Osteoblast (primary cell): ENCODE measurements at places on chromosomes 13 and 19.
A peak's percentile ranks its signal among the peaks of the same experiment; 100 is the strongest.

GRCh38 chr19:14494910-14495671 lies 836 bp downstream of the GIPC1 start:
- peaks cover 21% of the 10 kb centered on the region for H3K36me3 ChIP-seq
- peak; percentile 97 for DNase-seq

- no peaks in the 10 kb centered on the region for H3K36me3 ChIP-seq
- peaks cover 25% of the 10 kb centered on the region for H3K4me1 ChIP-seq
- DNase-seq, result peak; percentile 75
- peaks cover 3% of the 10 kb centered on the region for H3K27me3 ChIP-seq
- peak overlapping the region; percentile 79 for H3K27ac ChIP-seq
Measured at GRCh38 chr13:51804295-51805172, 571 bp upstream of the DHRS12 start.

DNA sequence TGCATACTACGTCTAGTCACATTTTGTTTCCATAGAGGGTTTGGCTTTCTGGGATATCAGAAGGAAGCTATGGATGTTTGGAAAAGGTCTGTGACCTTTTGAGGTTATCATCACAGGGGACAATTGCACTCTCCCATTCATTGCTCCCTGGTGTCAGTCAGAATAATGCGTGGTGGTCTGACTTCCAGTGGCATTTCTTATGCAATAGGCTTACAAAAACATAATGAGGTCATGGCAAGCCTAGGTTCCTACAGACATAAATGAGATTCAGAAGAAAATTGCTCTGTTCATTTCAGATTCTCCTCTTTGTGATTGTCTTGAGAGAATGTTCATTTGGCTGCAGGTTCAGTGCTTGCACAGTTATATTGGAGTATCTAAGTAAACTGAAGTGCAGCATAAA lies 54.6 kb downstream of the ARHGAP35 start:
- peak; percentile 56 for DNase-seq
- H3K27ac ChIP-seq, result peak overlapping the region; percentile 75
- no peaks in the 10 kb centered on the region for H3K27me3 ChIP-seq
- H3K4me3 ChIP-seq, result no peak overlapping the region
- peaks cover 22% of the 10 kb centered on the region for H3K36me3 ChIP-seq

DNA sequence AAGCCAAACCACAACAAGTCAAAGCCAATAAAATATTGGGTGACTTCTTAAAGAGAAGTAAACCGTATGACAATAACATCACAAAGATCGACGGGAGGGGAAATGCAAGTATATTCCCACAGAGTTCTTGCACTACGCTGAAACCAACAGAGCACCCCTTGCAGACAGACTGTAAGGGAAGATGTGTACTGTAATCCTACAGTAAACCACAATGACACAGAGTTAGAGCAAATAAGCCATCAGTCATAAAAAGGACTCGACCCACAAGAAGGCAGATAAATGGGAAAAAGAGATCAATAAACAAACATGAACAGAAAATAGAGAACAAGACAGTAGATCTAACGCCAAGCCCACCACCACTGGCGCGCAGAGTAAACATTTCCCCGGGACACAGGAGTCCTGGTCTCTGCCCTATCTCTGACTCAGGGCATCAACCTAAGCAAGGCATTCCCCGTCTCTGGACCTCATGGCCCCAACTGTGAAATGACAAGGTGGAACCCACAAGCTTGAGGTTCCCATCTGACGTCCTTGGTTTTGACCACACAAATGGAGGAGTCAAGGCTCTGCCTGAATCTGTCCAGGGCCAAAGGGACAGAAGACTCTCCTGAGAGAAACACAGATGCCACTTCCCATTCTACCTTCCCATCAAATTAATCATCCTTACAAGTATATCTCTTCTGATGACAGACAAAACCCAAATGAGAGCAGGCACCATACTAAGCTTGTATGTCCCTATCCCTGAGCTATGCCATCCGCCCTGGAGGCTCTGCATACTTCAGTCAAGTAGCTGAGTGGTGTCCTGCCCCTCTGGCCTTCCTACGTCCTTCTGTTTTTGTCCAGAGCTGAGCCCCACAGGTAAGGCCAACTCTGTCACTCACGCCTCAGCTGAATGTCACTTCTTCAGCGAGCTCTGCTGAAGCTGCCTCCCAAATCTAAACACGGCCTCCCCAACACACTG lies 15.0 kb downstream of the SAFB2 start:
- H3K4me3 ChIP-seq, result no peak overlapping the region
- no peaks in the 10 kb centered on the region for H3K27me3 ChIP-seq
- DNase-seq, result no peak

GRCh38 chr13:64397701-64398100 lies 2832.4 kb downstream of the PCDH9 start:
- H3K4me3 ChIP-seq, result no peak overlapping the region
- DNase-seq, result no peak
- no peaks in the 10 kb centered on the region for H3K27me3 ChIP-seq
- H3K4me1 ChIP-seq, result no peaks in the 10 kb centered on the region
- H3K36me3 ChIP-seq, result no peaks in the 10 kb centered on the region

DNA sequence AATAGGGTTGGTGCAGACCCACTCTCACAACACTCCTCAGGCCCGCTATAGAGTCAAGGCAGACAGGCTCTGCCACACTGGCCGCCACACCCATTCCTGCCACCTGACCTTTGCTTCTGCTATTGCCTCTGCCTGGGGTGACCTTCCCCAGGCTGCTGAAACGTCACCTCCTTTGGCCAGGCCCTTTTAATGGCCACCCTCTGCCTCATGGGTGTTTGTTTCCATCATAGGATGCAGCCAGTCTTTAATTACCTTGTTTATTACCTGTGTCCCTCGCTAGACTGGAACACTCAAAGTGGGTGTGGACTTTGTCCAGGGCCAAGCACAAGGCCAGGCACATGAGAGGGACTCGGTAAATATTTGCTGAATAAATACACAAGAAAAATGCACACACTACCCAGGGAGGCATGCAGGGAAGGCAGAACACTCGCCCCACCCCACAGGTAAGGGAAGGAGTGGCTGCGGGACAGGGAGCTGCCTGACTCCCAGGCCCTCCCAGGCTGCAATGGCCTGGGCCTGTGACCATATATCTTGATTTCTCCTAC lies 3.2 kb downstream of the LSM4 start:
- DNase-seq, result peak; percentile 9
- H3K4me1 ChIP-seq, result peaks cover 25% of the 10 kb centered on the region
- peaks cover 3% of the 10 kb centered on the region for H3K36me3 ChIP-seq
- H3K4me3 ChIP-seq, result no peak overlapping the region
- H3K27ac ChIP-seq, result no peak overlapping the region

- DNase-seq, result no peak
- H3K36me3 ChIP-seq, result peaks cover 13% of the 10 kb centered on the region
- no peaks in the 10 kb centered on the region for H3K27me3 ChIP-seq
Measured at GRCh38 chr19:4430760-4431159, 26.8 kb downstream of the UBXN6 start.

DNA sequence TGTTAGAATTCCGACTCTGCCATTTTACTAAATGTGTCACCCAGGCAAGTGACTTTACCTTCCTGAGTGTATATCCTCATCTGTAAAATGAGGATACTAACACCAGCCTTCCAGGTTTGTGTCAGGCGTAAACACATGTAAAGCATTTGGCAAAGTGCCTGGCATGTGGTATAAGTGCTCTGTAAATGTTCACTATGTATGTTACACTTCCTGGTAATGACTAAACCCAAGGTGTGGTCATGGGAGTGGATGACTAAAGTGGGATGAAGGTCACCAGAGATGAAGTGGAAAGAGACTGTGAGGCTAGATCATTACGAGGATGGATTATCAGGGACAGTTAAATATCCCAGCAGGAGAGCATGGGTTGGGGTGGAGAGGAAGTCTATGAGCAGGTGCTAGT lies 25.6 kb downstream of the DEDD2 start:
- no peaks in the 10 kb centered on the region for H3K27me3 ChIP-seq
- H3K4me1 ChIP-seq, result peaks cover 5% of the 10 kb centered on the region
- no peak overlapping the region for H3K27ac ChIP-seq
- no peak overlapping the region for H3K4me3 ChIP-seq
- H3K36me3 ChIP-seq, result no peaks in the 10 kb centered on the region

DNA sequence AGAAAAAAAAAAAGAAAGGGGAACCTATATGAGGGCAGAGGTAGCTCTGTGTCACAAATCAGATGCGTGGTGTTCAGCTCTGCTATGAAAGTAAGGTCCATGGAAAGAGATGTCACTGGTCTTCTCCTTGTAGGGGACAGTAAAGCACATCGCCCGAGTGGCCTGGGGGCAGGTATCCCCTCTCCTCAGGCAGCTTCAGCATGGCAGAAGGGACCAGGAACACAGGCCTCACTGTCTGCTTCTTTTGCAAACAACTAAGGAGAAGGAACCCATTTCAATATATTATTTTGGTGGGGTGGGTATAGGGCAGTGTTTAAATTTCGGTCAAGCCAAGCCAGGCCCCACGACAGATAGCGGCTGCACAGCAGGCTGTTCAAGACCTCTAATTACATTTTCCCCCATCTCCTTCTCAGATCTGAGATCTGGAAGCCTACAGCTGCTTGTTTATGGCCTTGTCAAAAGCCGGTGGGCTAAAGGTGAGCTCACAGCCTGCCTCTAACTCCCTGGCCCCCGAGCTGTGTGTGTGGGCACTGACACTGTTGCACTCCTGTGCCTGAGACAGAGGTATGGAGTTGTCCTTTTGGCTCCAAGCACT lies 72.8 kb downstream of the HSPH1 start:
- H3K4me3 ChIP-seq, result no peak overlapping the region
- no peak overlapping the region for H3K27ac ChIP-seq
- peak; percentile 18 for DNase-seq
- H3K27me3 ChIP-seq, result peaks cover 43% of the 10 kb centered on the region

GRCh38 chr13:110685305-110686020 lies 20.5 kb downstream of the CARS2 start:
- no peaks in the 10 kb centered on the region for H3K27me3 ChIP-seq
- H3K27ac ChIP-seq, result peak overlapping the region; percentile 56
- peaks cover 81% of the 10 kb centered on the region for H3K36me3 ChIP-seq
- DNase-seq, result peak; percentile 58
- H3K4me1 ChIP-seq, result no peaks in the 10 kb centered on the region

GRCh38 chr19:42069619-42070351 lies at the start of gene GRIK5:
GRIK5 (minus strand) TSS chr19:42070206; CDS start chr19:42065770, 4,436 bp downstream.
- peak; percentile 76 for DNase-seq
- H3K36me3 ChIP-seq, result no peaks in the 10 kb centered on the region
- H3K4me3 ChIP-seq, result no peak within 1 kb of the TSS

DNA sequence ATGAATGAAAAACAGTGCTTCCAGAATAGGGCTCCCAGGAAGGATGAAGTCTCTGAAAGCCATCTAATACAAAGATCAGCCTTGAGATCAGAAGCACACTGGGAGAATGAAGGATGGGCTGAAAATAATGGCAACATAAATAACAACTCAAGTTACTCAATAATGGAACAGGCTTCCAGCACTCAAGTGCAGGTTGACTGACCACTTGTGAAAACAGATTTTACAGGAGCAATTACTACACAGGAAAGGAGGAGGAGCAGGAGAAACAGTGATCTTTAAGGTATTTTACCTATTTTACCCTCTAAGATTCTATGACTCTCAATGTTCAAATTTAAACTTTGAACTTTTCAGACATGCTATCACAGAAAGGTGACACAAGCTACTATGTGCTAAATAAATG lies 106.0 kb downstream of the USP12 start:
- peaks cover 16% of the 10 kb centered on the region for H3K36me3 ChIP-seq
- H3K27ac ChIP-seq, result no peak overlapping the region
- H3K4me3 ChIP-seq, result no peak overlapping the region

- DNase-seq, result peak; percentile 86
- no peaks in the 10 kb centered on the region for H3K36me3 ChIP-seq
- peaks cover 5% of the 10 kb centered on the region for H3K4me1 ChIP-seq
- no peak overlapping the region for H3K27ac ChIP-seq
Measured at GRCh38 chr19:39497996-39498797, 550 bp upstream of the DLL3 start.

DNA sequence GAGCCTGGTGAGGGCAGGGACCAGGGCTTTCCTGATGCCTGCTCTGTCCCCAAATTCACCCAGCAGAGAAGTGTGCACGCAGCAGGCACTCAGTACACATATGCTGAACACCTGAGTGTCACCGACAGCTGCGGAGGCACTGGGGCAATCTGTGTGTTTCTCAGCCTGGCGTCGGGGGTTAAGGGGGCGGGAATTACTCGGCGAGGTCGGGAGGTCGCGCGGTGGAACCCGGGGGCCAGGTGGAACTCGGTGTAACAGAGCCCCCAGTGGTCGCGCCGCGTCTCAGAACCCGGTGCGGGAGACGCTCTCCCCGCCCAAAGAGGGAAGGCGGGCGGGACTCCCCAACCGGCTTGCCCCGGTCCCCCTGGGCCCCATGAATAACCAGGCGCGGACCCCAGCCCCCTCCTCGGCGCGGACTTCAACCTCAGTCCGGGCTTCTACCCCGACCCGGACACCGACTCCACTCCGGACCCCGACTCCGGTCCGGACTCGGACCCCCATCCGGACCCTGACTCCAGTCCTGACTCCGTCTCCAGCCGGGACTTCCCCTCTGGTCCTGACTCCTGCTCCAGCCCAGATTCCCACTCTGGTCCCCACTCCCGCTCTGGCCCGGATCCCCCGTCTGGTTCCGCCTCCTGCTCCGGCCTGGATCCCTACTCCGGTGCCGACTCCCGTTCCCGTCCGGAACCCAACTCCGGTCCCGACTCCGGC lies at the start of gene SELENOV:
TSS of gene SELENOV (plus strand) at position 300 of the 711 bp plus-strand sequence. CDS start at position 374, 74 bp downstream.
- H3K27me3 ChIP-seq, result peaks cover 55% of the 10 kb centered on the region
- H3K4me1 ChIP-seq, result no peaks in the 10 kb centered on the region
- DNase-seq, result peak; percentile 66
- H3K4me3 ChIP-seq, result no peak within 1 kb of the TSS
- no peak within 1 kb of the TSS for H3K27ac ChIP-seq

DNA sequence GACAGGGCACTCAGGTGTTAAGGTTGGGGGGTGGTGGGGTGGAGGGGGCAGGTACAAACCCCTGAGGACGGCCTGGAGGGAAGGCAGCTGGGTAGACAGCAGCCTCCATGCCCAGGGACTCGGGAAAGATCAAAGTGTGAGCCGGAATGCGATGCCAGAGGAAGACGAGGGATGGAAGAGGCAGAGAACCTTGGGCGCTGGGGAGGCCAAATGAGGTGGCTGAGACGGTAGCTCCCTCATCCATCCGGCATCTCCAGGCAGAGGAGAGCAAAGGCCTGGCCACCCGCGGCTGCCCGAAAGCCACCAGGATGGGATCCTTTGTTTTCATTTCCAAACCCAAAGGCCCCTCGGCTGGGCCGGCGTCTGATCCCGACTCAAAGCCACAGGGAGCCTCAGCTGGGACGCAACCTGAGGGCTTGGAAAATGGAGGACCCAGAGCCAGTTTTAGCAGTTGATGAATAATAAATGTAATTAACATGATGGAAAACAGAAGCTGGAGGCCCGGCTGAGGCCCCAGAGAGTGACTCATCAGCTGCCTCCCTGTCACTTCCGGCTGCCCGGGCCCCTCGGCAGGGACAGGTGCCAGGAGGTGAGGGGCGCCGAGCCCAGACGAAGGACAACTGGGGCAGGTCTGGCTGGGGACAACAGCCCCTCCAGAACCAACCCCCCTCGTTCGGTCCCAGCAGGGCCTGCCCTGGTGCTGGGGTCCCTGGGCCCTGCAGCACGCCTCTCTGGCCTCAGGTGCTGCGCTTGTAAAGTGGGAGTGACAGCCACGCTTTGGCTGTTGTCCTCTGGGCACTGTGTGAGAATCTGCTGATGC lies 61.6 kb downstream of the CEBPG start:
- no peak overlapping the region for H3K4me3 ChIP-seq
- H3K36me3 ChIP-seq, result no peaks in the 10 kb centered on the region
- H3K4me1 ChIP-seq, result peaks cover 3% of the 10 kb centered on the region
- peak; percentile 92 for DNase-seq
- peak overlapping the region; percentile 17 for H3K27ac ChIP-seq

- no peaks in the 10 kb centered on the region for H3K27me3 ChIP-seq
- H3K4me1 ChIP-seq, result peaks cover 14% of the 10 kb centered on the region
- no peak for DNase-seq
- H3K36me3 ChIP-seq, result no peaks in the 10 kb centered on the region
- H3K27ac ChIP-seq, result no peak overlapping the region
Measured at GRCh38 chr13:31962731-31963370, 68.7 kb upstream of the FRY start.
